ENCODE measurements at places on chromosomes 11 and 22.

- no peak for DNase-seq
Measured at GRCh38 chr11:119608201-119608600, 120.8 kb downstream of the NECTIN1 start.

DNA sequence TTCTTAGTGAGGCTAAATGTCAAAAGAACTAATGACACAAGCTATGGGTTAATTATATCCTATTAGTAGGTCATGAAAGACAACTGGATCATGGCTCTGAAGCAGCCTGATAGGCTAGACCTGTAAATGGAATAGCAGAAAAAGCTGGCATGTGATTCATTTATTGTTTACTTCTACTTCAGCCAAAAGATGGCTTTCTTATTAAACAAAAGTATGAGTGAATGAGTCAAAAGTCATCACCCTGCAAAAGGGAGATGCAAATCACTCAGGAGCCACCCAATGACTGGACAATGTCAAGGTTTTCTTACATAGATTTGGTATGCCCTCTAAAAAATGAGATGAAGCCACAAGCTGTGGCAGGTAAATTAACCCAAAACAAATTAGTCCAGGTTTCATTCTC, 138.0 kb downstream of the TRPC6 start:
- DNase-seq: no peak

DNA sequence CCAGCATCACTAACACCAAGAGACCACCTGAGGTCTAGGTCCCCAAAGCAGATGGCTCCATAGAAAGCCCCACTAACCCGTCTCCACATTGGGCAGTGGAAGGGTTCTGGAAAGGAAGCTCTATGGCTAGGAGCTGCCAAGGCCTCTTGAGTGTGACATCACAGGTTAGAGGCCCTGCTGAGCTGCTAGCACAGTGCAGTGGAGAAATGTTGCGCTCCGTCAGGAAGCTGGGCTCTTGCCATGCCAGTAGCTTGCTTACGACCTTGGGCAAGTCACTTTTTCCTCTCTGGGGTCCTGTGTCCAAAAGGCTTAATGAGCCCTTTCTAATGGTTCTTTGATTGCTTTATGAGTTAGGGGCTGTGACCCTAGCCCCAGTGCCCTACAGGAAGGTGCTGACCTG, 10.6 kb downstream of the PIK3IP1 start:
- DNase-seq: no peak

DNA sequence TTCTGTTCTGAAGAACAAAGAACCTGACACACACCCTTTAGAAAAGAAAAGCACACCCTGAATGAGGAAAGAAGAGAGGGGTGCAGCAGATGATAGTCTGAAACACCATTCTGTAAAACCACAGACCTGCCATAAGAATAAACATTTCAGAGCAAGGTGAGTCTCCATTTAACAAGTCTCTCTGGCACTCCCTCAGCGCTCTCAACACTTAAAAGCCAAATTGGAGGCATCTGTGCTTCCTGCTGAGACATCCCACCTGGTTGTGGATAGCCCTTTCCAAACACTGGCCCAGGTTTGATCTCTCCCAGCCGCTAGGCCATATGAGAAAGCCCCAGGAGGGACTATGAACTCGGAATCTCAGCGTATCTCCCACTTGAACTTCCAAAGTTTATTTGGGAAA, 36.3 kb downstream of the ETS1 start:
- no peak for DNase-seq

- no peak for DNase-seq
Measured at GRCh38 chr11:18193010-18193409, 20.4 kb downstream of the MRGPRX4 start.

All from fibroblast of villous mesenchyme (primary cell).